Stimulated activated CD8-positive, alpha-beta memory T cell treated with anti-CD3 and anti-CD28 coated beads, Interleukin-15, amount 100 ng/mL, for 24 hours (primary cell): ENCODE measurements at places on chromosomes 7 and 10.

- no peak for DNase-seq
These were observed 37.1 kb downstream of the MAD1L1 start for GRCh38 chr7:2195400-2196246.

- DNase-seq: no peak
These were observed 61.8 kb upstream of the DKK1 start for GRCh38 chr10:52252307-52252706.

DNA sequence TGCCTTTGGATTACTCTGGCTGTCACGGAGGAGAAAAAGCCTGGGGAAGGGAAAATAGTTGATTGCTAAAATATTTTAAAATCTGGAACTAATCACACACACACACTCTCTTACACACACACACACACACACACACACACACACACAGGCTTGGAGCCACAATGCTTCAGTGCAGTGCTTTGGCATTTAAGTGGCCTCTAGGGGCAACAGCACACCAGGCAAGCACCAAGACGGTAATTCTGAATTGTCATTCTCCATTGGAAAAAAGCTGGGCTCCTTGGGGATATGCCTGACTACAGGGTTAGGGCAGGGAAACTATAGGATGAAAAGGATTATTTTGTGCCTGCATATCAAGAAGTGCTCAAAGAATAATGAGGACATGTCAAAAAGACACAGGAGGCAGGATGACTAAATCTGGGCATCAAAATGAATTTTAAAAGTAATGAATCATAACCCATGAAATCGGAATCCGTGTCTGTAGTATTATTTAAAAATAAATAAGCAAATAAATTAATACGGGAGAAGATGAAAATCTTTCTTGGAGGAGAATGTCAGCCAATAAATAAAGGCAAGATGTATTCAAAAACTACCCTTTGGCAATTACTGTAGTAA, 30.4 kb upstream of the DDC start:
- DNase-seq: no peak

- DNase-seq: no peak
These were observed 149.9 kb downstream of the CPED1 start for GRCh38 chr7:121138262-121138933.
